ENCODE measurements at places on chromosomes 13 and 19.

DNA sequence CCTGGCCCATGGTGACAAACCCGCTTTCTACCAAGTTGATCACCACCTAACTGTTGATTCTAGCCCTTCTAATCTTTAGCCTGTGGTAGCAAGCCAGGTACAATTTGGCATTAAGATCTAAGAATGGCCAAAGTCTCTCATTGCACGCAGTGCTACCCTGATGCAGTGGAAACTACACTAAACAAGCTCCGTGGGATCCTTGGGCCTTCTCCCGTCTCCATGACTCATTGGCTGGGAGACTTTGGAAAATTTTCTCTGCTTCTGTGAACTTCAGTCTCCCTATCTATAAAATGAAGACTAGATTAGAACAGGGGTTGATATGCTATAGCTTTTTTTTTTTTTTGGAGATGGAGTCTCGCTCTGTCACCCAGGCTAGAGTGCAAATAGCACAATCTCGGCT is 223.0 kb downstream of the TSHZ3 start:
- DNase-seq = no peak

DNA sequence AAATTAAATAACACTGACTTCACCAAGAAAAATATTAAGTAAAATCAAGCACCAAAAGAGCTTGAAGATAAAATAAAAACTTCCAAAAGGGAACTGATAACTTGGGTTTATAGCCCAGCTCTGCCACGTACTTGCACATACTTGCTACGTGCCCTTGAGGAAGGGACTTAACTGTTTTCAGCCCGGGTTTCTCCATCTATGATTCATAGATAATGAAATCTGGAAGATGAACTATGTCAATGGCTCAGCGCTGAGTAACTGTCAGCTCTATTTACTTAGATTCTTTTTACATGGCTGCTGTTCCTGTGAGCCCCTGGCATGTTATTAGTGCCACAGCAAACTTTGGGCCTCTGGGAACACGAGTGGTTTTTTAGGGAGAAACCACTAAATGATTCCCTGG is 9.6 kb upstream of the ZC3H13 start:
- DNase-seq = no peak

GRCh38 chr19:3065675-3066357 is 3.5 kb upstream of the TLE5 start:
- no peak for DNase-seq

DNA sequence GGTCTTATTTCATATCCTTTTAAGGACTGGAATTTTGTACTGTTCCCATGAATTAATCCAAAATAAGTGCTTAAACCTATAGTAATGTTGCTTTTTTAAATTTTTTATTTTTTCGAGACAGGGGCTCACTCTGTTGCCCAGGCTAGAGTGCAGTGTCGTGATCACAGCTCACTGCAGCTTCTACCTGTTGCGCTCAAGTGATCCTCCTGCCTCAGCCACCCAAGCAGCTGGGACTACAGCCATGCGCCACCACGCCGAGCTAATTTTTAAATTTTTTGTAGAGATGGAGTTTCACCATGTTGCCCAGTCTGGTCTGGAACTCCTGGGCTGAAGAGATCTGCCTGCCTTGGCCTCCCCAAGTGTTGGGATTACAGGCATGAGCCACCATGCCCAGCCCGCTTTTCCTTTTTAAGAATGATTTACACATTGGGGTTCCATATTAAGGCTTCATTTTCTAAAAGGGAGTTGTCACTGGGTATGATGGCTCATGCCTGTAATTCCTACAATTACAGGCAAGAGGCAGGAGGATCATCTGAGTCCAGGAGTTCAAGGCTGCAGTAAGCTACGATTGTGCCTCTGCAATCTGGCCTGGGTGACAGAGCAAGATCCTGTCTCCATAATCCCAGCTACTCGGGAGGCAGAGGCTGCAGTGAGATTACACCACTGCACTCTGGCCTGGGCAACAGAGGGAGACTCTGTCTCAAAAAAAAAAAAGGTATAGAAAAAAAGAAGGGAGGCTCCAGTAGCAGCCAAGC is 28.3 kb upstream of the AKT2 start:
- DNase-seq = no peak

- no peak for DNase-seq
Measured at GRCh38 chr19:14632286-14632685, 42.4 kb downstream of the ADGRE3 start.

GRCh38 chr19:51365965-51366388 is at the start of gene ETFB:
Gene ETFB, minus strand, starts transcription at chr19:51366388. Its CDS starts 62 bp downstream, at chr19:51366326.
- DNase-seq = no peak

DNA sequence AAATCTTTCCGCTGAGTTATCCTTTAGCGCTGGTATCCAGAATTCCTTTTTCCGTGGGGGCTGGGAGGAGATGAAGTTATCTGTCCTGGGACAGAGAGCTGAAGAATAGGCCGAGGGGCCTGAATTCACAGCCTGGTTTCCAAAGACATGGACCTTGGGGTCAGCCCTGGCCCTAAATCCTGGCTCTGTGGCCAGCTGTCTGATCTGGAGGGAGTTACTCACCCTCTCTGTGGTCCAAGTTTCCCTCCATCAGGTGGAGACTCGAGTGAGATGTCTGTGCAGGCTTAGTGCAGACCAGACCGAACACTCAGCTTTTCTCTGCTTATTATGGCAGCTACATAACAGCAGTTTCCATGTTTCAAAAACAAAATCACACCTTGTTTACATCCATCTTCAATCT is 59.6 kb downstream of the CDADC1 start:
- DNase-seq = no peak

DNA sequence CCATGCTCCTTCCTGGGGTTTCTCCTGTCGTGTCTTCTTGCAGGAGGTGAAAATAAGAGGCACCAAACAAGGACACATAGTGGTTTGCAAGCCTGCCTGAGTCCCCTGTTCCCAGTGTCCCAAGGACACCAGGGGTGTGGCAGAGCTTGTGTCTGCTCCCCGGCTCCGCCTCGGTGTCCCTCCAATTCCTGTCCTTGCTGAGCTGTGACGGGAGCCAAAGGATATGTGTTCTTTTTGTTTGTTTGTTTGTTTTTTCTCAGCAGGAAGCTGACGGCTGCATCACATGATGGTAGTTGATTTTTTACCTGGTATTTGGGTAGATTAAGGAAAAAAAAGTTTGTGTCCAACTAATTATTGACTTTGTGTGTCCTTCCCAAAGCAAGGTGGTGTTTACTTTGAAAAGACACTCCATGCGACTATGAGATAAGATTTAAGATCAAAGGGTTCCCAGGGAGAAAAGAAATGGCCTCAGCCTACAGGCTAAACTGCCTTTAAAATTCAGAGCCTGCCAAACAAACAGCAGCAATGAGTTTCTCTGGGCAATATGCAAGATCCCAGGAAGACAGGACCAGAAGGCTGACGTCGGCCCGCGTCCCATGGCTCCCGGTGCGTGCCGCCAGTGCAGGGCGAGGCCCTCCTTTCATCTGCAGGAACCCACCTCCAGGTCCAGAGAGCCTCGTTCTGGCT is 50.8 kb upstream of the XPO4 start:
- DNase-seq = no peak

DNA sequence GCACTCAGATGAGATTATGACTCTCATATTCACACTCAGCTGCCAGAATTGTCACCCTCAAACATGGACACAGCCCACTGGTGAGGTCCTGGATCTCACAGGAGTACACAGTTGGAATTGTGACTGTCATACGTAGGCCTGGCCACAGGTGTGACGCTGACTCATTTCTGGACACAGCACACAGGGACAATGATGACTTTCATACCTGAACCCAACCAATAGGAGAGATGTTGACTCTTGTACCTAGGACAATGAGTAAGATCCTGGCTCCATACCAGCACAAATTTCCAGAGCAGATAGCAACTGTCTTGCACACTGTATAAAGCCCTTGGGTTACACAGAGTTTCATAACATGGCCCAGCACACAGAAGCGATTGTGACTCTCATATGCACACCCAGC is 46.4 kb downstream of the ZNF85 start:
- DNase-seq = no peak

DNA sequence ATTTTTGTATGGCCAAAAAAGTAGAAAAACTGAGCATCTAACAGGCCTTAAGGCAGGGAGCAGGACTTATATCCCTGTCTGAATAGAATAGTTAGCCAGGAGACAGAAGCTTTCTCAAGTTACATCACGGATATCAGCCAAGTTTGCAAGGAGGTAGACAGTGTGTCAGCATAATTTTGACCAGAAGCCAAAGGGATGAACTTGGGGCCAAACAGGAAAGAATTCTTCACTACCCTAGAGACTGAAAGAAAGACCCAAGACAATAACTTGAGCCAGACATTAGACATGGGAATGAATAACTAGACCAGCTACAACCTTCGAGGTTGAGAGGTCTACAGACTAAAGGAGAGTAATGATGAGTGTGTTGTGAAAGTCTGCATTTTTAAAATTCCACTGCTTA is 48.1 kb upstream of the PCDH9 start:
- no peak for DNase-seq

- DNase-seq = no peak
Measured at GRCh38 chr13:36190771-36191170, 23.6 kb downstream of the SOHLH2 start.

GRCh38 chr13:20401531-20401930 is 124.1 kb downstream of the CRYL1 start:
- no peak for DNase-seq

DNA sequence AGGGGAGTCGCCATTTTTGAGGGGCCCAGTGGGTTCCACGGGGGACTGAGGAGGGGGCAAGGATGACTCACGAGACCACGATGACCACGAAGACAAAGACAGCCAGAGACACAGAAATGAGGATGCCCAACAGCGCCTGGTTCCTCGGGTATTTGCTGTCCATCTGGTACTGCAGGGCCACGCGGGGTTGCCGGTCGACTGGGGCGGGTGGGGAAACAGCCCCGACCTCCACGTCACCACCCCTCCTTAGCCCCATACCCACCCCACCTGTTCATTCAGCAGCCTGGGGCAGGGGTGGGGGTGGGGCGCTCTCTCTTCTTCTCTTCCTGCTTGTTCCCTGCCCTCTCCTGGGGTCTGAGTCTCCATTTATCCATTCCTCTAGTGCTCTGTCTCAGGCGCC is 8.6 kb downstream of the IZUMO2 start:
- no peak for DNase-seq

GRCh38 chr19:35710784-35711723 is 6.7 kb downstream of the ZBTB32 start:
- no peak for DNase-seq

GRCh38 chr13:113283904-113284303 is 13.1 kb upstream of the LAMP1 start:
- no peak for DNase-seq

DNA sequence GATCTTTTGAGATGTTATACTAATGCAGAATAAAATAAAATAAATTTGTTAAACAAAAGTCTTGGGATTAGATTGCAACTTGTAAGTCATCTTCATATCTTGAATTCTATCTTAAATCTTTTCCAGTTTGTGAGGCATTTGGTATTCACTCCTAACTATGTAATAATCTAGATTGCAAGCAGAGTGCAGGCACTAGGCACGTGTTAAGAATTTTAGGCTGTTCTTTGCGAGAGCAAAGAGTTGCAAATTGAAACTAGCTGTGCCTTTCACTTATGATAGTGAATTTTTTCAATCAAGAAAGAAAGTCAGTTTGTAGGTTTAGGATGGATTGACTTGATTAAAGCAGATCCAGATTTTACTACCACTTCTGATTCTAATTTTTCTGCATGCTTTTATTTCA is 264.1 kb upstream of the SPRY2 start:
- no peak for DNase-seq

DNA sequence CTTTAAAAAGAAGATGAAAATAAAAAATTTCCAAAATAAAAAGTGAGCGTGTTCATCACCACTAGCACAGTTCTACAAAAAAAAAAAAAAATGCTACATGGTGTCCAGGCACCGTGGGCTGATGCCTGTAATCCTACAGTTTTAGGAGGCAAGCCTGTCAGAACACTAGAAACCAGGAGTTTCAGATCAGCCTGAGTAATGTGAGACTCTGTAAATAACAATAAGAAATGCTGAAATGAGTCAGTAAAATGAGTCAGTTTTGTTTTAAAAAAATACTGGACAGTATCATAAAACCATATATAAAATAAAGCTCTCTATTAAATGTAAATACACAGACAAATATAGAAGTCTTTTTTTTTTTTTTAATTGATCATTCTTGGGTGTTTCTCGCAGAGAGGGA is 30.0 kb downstream of the ZNF91 start:
- no peak for DNase-seq

DNA sequence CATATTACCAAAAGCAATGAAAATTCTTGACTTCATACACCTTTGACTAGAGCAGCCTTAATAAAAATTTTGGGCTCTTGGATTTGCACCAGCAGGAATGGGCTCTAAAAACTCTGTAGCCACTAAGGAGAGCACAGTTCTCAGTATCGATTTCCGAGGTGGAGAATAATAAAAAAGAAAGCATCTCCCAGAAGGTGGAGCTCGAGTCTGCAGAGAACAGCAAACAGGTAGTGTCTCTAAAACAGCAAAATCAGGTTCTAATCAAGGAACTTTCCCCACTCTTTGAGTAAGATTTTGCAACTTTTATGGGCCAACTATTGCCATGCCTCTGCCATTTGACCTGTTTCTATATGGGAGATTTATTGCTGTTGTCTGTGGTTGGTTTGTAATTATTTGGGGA is 258.7 kb upstream of the GPC6 start:
- no peak for DNase-seq

DNA sequence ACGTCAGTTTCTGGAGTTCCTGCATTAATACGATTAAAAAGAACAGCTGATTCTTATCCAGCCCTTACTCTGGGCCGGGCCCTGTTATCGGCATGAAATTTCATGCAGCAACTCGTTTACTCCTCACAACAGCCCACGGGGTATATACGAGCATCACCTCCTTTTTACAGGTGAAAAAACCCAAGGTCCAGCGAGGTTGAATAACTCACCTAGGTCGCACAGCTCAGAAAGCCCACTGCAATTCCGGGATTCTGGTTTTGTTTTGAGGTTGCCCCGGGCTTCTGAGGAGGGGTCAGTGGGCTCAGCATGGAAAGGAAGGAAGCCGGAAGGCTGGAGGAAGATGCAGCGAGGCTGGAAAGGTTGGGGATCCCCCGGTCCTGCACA is 577 bp upstream of the ACP7 start:
- DNase-seq = no peak

DNA sequence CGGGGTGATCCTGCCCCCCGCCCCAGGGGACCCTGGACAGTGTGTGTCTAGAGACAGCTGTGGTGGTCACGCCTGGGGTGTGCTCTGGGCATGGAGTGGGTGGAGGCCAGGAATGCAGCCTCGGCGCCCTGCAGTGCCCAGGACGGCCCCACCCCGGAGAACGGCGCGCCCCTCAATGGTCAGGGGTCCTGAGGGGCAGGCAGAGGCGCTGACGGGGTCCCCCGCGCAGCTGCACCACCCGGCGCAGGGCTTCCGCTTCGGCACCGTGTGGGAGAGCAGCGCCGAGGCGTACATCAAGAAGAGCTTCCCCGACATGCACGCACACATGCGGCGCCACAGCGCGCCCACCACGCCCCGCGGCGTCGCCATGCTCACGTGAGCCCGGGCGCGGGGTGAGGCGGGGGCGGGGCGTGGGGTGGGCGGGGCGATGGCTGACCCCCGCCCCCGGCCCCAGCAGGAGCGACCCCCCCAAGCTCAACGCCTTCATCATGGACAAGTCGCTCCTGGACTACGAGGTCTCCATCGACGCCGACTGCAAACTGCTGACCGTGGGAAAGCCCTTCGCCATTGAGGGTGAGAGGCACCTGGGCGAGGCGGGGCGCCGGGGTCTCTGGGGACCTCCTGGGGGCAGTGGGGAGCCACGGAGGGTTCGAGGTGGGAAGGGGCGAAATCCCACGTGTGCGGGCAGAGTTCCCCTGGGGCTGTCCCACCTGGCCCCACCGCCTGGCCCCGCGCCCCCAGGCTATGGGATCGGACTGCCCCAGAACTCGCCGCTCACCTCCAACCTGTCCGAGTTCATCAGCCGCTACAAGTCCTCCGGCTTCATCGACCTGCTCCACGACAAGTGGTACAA is 7.4 kb downstream of the GRIN3B start:
- no peak for DNase-seq

- no peak for DNase-seq
Measured at GRCh38 chr19:45045671-45046353, 7.0 kb downstream of the CLASRP start.

Measured in T-helper 9 cell (primary cell).